ENCODE measurements at places on chromosomes 4 and X.
A peak's percentile ranks its signal among the peaks of the same experiment; 100 is the strongest.

DNA sequence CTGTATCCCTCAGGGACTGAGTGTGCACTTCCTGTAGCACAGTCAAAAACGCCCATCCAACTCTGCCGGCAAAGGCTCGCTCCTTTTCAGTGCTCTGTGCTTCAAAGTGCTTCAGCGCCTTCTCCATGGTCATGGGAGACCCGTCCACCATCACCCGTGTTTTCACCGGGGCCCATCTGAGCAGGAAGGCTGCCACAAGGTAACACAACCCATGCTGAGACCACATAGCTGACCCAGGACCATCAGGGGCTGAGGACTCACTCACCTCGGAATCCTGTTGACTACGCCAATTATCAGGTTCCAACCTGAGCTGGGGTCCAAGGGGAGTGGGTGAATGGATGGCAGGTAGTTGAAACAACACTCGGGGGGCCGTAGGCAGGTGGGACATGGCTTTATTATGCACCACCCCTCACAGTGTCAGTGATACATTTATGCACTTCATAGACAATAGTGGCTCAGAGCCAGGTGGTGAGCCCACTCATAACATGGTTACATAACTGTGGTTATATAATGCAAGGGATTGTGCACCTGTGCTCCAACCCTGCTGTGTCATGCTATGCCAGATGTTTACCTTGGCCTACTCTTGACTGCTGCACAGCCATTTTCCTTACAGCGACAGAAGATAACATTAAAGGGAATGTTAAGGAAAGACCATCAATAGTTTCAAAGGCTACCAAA is 227.8 kb downstream of the ADGRL3 start:
- DNase-seq: no peak

DNA sequence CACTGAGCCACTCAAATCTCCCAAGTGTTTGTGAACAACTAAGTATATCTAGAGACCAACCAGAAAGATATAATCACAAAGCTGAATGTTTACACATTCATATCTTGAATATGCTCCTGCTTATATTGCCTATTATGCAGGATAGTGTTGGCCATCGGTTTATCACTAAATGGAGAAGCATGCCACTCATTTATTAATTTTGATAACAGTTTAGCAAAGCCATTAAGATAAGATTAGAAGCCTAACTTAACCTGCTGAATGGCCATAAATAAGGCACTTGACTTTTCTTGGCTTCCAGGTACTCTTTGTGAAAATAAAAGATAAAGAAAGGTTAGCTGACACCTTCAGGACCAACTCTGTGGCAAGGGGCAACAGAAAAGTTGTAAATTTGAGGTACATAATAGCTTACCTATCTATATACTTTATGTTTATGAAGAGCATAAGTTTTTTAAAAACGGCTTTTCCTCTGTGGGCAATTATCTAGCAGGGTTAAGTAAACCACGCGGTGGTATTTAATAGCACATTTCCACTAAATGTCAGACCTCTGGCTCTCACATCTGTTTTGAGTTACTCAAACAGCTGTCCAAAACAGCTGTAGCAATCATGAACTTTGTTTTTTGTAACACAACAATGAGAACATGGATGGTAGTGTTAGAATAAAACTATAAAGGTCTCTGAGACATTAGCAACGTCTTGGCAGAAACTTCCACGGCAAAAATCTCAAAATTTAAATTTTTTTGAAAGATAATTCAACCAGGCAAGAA is 58.8 kb upstream of the FTHL17 start:
- no peak for DNase-seq

DNA sequence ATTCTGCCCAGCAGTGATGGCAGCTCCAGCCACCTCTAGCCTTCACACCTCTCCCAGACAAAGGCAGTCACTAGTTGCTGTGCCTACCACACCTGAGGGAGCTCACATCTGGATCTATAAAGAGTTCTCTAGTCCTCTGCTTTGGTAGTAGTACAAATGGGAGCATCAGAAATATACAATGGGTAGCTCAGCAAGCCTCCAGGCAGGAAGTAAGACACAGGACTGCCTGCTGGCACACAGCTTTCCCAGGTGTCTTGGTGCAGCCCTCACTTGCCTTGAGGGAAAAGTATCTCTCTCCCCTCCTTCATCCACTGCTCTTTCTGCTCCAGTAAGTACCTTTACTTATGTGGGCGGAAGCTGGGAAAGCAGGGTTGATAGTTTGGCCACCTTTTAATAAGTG is 212.9 kb upstream of the SLC7A11 start:
- no peak for DNase-seq

DNA sequence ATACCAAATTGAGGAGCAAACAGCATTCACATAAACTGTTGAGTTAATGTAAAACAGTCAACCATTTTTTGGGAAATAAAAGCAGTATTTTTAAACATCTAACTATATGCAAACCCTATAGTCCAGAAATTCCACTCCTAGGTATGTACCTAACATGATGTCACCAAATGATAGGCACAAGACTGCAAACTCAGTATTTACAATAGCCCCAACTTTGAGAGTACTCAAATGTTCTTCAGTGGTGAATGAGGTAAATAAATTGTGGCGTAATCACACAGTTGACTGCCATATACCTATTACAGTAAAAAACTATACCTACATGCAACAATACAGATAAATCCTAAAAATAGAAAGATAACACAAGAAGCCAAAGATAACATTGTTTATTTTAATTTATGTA is 1243.8 kb upstream of the ADGRL3 start:
- DNase-seq: no peak

GRCh38 chr4:85406185-85406584 is 68.8 kb upstream of the ARHGAP24 start:
- DNase-seq: no peak

DNA sequence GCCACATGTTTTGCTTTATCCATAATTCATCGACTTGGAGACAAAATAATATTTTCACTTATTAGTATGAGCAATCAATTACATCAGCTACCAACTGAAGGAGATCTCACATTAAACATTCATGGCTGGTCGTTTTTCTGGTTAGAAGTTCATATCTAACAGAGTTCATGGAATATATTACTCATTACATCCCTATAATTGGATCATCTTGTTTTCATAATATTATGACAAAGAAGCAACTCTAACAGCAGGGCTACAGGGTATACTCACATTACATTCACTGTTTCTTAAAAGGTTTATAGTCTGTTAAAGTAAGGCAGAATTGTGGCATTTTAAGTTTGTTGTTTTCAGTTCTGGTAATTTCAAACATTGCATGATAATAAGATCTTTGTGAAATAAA is 33.0 kb downstream of the GSTCD start:
- no peak for DNase-seq

GRCh38 chr4:23814996-23815660 is 74.7 kb downstream of the PPARGC1A start:
- no peak for DNase-seq

- DNase-seq: no peak
These were observed 118.4 kb downstream of the COX18 start for GRCh38 chr4:72951147-72951546.

- DNase-seq: no peak
These were observed 179.1 kb upstream of the STK26 start for GRCh38 chrX:131843987-131844386.

GRCh38 chr4:102868153-102868780 is 525 bp upstream of the CISD2 start:
- peak; percentile 35 for DNase-seq

Measured in adrenal gland (tissue), 19 donors.